ENCODE measurements at places on chromosomes 3 and 15.
A peak's percentile ranks its signal among the peaks of the same experiment; 100 is the strongest.

DNA sequence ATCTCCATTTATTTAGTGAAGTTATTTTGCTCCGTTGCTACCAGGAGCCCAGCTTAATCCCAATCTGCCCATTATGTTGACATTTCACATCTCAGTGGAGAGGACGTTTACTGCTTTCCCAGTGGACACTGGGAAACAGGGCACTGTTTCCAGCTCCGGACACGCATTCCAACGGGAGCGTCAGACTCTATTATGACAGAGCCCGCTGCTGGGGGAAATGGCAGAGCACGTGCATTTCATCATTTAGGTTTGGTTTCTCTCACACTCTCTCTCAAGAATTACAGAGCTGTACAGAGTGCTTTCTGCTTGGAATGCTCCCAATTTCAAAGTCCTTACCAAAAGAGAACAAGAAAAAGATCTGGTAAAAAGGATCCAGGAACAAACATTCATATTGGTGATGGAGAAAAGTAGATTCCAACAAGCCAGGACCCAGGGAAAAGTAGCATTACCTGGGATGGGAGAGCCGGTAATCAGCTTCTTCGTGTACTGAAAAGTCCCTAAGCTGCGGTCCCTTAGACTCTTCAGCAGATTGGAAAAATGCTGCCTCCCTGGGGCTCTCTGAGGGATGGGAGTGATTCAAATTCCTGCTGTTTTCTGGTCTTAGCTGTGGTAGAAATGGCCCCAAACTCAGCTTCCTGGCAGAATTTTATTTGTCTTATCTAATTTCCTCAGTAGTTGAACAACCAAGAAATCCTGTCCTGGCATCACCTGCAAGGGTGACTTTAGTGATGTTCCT, 136.0 kb upstream of the THBS1 start:
- no peak for DNase-seq

DNA sequence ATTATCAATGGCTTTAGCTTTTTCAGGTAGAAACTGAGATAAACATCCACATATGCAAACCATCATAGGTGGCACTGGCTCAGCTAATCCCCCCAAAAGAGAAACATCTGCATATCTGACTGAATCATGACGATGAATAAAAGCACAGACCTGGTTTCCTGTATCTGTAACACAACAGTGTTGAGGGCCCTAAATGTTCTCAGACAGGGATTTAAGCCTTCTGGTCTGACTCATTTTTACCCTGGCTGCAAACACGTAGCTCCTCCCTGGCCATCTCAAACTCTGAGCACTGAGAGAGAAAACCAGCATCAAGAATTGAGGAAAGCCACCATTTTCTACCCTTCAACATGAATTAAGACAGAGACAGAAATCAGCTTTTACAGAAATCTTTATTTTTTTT, 35.2 kb downstream of the GLB1 start:
- no peak for DNase-seq

GRCh38 chr15:23483821-23484299, 36.8 kb upstream of the GOLGA6L2 start:
- DNase-seq, result no peak

GRCh38 chr15:67322481-67322880, 67.9 kb downstream of the IQCH start:
- DNase-seq, result no peak

- no peak for DNase-seq
These were observed 8.3 kb downstream of the EXOSC7 start for GRCh38 chr3:44984335-44984734.

DNA sequence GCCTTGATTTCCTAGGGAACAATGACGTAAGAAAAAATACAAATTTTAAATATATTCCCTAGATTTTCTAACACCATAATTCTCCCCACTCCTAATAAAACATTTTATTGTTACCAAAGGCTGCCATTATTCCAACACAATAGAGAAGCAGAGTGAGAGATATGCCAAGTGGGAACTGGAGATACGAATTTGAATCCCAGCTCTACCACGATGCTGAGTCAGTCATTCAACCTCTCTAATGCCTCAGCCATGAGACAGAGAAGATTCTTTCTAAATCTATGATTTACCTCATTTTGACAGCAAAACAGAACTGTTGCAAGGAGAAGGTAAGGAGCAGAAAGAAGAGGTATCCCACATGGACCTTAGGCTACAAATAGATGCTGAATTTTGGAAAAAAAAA, 112.5 kb downstream of the IGF2BP2 start:
- no peak for DNase-seq

DNA sequence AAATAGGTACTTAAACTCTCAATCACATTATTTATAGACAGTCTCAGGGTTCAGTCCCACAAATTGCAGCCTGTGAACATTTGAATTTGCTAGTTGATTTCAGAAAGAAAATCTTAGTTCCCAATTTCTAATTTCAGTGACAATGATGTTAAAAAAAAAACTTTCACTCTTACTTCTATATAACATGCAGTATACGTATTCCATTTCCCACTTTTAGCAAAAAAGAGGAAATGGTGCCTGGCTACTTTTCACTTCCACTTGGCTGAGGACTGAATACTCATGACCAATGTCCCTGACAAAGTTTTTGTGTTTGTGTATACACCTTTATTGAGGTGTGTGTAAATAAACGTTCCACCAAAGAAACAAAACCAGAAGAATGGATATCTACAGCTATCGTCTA, 32.1 kb upstream of the XCR1 start:
- no peak for DNase-seq

GRCh38 chr3:50347187-50347813, 1.8 kb upstream of the ZMYND10 start:
- peak; percentile 78 for DNase-seq
